ENCODE measurements at places on chromosomes 4 and X.
A peak's percentile ranks its signal among the peaks of the same experiment; 100 is the strongest.

DNA sequence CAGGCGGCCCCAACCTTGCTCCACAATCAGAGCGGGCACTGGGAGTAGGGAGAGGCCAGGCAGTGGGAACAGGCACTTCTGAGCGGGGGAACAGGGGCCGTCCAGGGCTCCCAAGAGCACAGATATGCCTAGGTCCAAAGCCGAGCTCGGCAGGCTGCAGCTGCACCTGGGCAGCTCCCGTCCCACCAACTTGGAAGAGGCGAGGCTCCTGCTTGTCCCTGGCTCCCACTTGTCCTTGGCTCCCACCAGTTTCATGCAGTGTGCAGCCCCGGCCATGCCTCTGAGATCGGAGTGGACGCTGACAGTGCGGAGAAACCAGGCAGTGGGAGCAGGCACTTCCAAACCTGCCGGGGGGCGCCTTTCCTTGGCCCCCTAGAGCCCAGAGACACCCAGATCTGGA lies 84.0 kb upstream of the XAGE2 start:
- DNase-seq, result no peak

DNA sequence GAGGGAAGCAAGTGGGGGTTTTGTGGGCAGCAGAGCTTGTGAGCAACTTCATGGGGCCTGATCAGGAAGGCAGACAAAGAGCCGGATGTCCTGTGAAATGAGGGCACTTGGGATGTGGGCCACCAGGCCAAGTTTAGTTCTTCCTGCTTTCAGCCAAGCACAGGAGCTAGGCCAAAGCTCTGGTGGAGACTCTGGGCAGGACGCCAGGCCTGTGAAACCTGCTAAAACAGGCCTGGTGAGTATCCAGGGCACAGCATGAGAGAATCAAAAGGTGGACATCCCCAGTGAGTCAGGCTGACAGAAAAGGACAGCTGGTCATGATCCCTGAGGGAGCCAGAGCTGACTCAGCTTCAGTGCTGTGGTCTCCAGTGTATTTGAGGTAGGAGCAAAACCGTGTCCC lies 95.7 kb downstream of the NPNT start:
- DNase-seq, result no peak

GRCh38 chrX:130413415-130413814 lies 11.6 kb downstream of the RBMX2 start:
- peak; percentile 59 for DNase-seq

DNA sequence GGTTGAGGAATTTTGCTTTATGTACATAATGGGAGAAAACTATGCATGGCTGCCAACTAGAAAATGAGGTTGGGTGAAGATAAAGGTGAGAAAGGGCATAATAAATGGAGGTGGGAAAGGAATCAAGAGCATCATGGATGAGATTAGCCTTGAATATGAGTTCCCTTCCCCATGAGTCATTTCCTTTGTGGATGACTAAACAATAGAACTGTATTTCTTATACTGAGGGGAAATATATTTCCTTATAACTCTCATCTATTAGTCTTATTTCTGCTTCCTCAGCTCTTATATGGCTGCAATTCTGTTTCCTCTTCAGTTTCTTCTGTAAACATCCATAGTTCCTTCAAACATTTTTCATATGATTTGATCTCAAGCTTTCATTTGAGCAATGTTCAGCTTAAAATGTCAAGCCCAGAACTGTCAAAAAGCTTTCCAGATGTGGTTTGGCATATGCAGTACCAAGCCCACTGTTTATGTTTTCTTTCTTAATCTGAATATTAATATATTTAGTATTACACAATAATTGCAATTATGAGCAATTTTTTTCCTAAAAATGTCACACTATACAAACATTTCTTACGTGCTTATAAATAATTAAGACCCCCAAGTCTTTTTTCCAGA lies 100.7 kb upstream of the GRPR start:
- DNase-seq, result peak; percentile 22
